ENCODE measurements at places on chromosomes 1 and 21. TPM values are rescaled to one million over a fixed set of nuclear protein-coding genes. Genes with fewer than 3 reads are reported as not detected.

DMBX1 gene
- 0.09 TPM for total RNA-seq

RGS16 gene
- 35.6 TPM for total RNA-seq

- no peaks in the 10 kb centered on the region for H3K27me3 ChIP-seq
- no peak overlapping the region for H3K4me3 ChIP-seq
- no peak for DNase-seq
- no peak overlapping the region for H3K27ac ChIP-seq
- H3K4me1 ChIP-seq = no peaks in the 10 kb centered on the region
Measured at GRCh38 chr1:195576641-195577040, 1031.6 kb downstream of the KCNT2 start.

GRCh38 chr1:17184822-17185484, 20.0 kb upstream of the PADI1 start:
- H3K4me3 ChIP-seq = no peak overlapping the region
- DNase-seq = no peak
- no peak overlapping the region for H3K27ac ChIP-seq
- H3K27me3 ChIP-seq = no peaks in the 10 kb centered on the region

CCDC18 gene
- total RNA-seq = 24.6 TPM

Data from activated CD8-positive, alpha-beta T cell treated with anti-CD3 and anti-CD28 coated beads for 36 hours (primary cell).